ENCODE measurements at places on chromosomes 2 and 18.
A peak's percentile ranks its signal among the peaks of the same experiment; 100 is the strongest.

GRCh38 chr2:8314063-8314462 lies 367.8 kb upstream of the ID2 start:
- DNase-seq, result no peak

GRCh38 chr2:239004274-239005015 lies 156.6 kb downstream of the TWIST2 start:
- no peak for DNase-seq

- no peak for DNase-seq
Observed at GRCh38 chr2:188600536-188601210, 309.0 kb downstream of the GULP1 start.

- no peak for DNase-seq
Observed at GRCh38 chr2:119731983-119732382, 27.7 kb upstream of the PTPN4 start.

DNA sequence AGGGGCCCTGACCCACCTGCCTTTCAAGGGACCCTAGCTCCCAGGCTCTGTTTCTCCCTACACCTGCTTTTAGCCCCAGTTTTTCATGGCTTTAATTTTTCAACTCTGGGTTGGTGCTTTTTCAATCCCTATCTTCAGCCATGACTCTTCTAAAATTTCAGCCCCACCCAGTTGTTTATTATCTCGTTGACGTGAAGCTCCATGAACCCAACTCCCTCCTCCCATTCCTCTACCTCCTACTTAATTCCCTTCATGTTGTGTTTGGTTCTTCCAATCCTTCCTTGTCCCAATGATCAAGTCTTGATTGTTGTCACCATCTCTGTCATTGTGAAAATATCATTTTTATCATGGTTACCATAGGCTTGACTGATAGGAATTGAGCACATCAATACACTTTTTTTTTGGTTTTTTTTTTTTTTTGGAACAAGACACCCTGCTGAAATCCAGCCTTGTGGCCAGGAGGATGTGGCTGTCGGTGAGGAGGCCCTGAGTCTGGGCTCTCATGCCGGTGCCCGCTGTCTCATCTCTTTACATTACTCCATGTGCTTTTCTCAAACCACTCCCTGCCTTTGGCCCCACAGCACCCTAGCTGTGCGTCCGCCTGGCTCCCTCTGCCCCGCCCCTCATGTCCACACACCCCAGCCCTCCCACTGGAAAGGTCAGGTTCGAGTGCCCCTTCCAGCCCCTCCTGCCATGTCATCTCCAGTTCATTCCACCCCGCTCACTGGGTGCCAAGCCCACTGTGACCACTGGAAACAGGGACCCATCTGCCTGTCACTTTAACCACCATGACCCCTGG lies 39.3 kb downstream of the NAPG start:
- no peak for DNase-seq

GRCh38 chr18:9952633-9953416 lies 39.0 kb downstream of the VAPA start:
- DNase-seq, result no peak

- no peak for DNase-seq
Observed at GRCh38 chr18:31268985-31269406, 49.0 kb upstream of the DSG1 start.

DNA sequence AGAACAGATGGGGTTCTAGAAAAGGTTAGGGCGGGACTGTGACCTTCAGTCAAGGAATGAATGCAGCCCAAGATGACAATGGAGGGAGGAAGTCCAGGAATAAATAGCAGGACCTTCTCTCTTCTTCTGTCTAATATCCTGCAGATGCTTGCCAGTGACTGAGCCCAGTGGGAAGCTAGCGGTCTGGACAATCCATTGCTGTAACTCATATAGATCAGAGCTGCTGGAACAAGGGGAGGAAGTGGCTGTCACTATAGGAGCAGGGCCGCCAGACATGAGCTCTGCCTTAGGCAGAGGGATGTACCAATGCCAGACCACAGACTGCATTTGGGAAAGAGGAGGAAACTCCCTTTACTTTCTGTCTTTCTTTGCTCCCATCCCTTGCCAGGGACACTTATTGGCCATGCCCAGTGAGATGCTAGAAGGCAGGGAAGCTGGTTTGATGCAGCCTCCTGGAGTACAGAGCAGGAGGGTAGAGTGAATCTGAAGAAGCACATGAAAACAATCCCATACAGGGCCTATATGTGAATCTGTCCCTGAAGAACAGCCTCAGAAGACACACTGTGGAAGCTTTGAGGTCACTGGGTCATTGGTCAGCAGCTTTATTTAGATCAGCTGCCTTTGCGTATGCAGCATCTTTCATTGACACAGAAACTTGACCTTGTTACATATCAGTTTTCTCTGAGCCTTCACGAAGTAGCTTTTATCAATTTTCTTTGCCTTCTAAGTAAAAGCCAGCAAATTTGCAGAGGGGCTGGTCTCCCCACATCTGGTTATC lies 65.4 kb downstream of the CCDC85A start:
- DNase-seq, result no peak

DNA sequence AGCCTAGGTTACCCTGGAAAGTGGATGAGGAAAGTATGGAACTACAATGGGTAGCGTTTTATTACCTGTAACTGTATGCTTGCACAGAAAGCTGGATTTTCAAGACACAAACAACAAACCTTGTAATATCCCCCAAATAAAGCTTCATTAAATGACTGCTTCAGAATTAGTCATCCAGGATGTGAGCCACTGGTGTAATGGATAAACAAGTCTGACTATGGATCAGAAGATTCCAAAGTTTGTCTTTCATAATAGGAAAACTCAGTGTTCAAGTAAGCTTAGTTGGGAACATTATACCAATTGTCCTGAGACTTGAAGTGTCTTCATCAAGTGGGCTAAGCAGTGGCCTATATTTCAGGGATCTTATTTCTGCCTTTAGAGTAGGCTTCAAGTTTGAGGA lies 518.8 kb downstream of the LRP1B start:
- no peak for DNase-seq

- DNase-seq, result no peak
Observed at GRCh38 chr2:134433469-134433868, 179.6 kb downstream of the MGAT5 start.

DNA sequence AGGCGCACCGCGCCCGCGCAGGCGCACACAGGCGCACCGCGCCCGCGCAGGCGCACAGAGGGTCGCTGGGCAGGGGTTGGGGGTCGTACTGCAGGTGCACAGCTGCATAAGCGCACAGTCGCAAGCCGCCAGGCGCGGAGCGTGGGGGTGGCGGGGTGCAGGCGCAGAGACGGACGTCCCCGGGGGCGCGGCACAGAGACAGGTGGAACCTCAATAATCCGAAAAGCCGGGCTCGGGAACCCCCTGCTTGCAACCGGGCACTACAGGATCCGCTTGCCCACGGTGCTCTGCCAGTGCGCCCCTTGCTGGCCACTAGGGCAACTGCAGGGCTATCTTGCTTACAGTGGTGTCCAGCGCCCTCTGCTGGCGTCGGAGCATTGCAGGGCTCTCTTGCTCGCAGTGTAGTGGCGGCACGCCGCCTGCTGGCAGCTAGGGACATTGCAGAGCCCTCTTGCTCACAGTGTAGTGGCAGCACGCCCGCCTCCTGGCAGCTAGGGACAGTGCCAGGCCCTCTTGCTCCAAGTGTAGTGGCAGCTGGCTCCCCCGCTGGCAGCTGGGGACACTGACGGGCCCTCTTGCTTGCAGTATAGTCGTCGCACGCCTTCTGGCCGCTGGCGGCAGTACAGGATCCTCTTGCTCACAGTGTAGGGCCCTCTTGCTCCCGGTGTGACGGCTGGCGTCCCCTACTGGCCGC lies 34.9 kb downstream of the FAM110C start:
- peak; percentile 36 for DNase-seq

GRCh38 chr2:227188292-227188691 lies 23.9 kb downstream of the COL4A3 start:
- DNase-seq, result no peak

- DNase-seq, result no peak
Observed at GRCh38 chr2:156343940-156344301, 11.4 kb upstream of the NR4A2 start.

- no peak for DNase-seq
Observed at GRCh38 chr18:40874233-40874632, 1080.8 kb upstream of the PIK3C3 start.

GRCh38 chr18:78271790-78272189 lies 707.8 kb upstream of the SALL3 start:
- DNase-seq, result no peak

GRCh38 chr2:102975996-102976975 lies 214.5 kb downstream of the TMEM182 start:
- DNase-seq, result no peak

Measured in memory B cell (primary cell).